ENCODE measurements at places on chromosomes 11 and 22. TPM values are rescaled to one million over a fixed set of nuclear protein-coding genes. Genes with fewer than 3 reads are reported as not detected.

DNA sequence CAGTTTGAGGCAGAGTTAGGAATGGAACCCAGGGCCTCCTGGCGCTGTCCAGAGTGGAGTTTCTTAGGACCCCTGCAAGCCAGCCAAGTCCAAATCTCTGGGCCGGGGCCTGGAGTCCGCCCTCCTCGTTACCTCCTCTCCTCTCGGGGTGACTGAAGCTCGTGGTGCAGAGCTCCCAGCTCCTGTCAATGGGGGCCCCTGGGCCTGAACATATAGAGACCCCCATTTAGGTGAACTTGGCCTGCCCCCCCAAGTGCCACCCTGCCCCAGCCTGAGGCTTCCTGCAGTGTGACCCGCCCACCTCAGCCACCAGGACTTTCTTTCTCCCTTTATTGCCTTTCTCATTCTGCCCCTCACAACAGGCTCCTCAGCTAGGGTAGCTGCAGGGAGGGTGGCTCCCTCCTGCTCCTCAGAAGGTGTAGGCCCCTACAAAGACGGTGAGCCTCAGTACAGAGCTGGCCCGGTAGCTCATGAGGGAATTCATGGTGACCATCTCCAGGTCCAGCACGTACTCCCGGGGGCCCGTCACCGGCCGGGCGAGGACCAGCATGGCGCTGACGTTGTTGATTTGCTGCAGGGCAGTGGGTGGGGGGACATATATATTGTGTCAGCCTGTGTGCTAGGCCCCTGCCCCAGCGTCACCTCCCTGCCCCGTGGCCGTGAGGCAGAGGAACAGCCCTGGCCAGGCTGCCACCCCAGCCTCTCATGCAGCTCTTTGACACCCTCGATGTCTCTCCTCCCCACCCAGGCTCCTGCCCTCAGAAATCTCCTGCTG is 5.9 kb downstream of the EFEMP2 start:
- DNase-seq: no peak

GRCh38 chr11:72351836-72352235 is 82.5 kb downstream of the CLPB start:
- DNase-seq: no peak

- DNase-seq: no peak
Observed at GRCh38 chr11:76303399-76303798, 77.5 kb downstream of the THAP12 start.

GRCh38 chr11:36509201-36509639 is 852 bp downstream of the TRAF6 start:
- no peak for DNase-seq

GRCh38 chr22:43566561-43567332 is 154.9 kb downstream of the MPPED1 start:
- DNase-seq: no peak

DNA sequence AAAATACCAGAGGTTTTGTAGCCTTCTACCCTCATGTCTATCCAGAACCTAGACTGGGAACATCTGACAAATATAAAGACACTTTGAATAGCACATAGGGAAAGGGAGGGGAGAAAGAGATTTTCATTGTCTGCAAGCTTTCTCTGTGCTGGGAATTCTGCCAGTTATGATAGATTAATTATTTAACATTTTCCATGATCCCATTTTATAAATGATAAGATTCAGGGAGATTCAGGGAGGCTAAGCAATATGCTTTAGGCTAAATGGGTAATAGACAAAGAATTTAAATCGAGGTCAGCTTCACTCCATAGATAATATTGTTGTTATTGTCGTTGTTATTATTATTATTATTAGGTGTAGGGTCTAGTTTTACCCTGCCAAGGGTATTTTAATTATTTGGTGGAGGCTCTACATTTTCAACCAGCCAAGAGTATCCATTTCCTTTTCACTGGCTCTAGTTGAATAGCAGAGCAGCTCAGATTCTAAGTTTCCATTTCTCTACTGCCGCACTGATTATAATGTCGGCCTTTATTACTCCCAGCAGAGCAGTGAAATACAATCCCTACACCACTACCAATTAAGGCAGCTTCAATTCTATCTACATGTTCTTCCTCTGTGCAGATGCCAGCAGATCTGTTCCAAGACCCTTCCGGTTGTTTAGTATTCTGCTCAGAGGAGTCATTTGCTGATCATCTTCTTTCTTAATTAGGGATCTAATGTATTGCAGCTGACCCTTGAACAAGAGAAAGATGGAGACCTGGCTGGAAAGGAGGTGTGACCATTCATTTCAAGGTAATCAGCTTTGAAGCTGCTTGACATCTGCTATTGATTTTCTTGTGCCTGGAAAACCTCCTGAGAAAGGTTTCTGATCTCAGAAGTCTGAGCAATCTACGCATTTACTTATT is 23.8 kb upstream of the SYN3 start:
- no peak for DNase-seq

GRCh38 chr11:6586434-6587359 is 16.7 kb downstream of the RRP8 start:
- DNase-seq: no peak

GRCh38 chr11:18958221-18958910 is 19.2 kb upstream of the MRGPRX1 start:
- DNase-seq: no peak

DNA sequence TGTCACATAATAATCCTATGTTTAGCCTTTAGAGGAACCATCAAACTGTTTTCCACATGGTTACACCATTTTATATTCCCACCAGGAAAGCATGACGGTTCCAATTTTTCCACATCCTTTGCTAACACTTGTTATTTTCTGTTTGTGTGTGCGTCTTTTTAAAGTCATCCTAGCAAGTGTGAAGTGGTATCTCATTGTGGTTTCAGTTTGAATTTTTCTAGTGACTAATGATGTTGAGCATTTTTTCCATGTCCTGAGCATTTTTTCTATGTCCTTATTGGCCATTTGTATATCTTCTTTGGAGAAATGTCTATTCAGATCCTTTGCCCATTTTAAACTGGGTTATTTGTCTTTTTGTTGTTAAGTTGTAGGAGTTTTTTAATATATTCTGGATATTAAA is 53.7 kb upstream of the DEPDC7 start:
- DNase-seq: no peak

DNA sequence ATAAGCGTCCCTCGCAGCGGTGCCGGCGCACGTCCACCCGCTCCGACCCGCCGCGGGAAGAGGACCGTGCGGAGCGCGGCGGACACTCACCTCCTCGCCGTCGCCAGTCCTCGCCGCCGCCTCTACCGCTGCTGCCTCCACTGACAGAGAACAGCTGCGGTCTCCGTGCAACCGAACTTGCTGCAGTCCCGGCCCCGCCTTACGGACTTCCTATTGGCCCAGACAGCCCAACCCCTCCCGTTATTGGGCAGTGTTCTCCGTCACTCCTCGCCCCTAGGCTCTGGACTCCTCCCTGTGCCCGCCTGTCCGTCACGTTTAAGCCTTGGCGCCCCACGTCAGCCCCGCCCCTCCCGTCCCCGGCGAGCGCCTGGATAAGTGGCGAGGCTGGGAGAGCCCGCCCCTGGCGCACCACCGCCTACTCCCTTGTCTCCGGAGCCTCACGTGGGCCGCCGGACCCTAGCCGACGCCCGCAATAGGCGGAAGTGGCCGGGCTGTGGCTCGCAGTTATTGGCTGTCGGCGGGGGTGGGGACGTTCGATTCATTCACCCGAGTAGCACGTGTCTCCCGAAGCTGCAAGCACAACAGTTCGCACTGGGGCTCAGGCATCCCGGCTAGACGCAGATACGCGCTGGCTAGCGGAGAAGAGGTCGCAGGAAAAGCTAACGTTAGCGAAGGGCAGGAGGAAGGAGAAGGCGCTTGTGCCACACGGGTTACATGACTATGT is at the start of gene PC:
Gene PC, minus strand, starts transcription at position 152 of the 724 bp plus-strand sequence. CDS start 86,224 bp downstream, outside the sequence.
- DNase-seq: peak; percentile 97

DNA sequence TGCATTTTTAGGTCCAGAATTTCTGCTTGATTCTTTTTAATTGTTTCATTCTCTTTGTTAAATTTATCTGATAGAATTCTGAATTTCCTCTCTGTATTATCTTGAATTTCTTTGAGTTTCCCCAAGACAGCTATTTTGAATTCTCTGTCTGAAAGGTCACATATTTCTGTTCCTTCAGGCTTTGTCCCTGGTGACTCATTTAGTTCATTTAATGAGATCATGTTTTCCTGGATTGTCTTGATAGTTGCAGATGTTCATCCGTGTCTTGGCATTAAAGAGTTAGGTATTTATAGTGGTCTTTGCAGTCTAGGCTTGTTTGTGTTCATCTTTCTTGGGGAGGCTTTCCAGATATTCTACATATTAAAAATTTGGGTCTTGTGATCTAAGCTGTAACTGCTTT is 694.8 kb upstream of the CCDC179 start:
- DNase-seq: no peak

DNA sequence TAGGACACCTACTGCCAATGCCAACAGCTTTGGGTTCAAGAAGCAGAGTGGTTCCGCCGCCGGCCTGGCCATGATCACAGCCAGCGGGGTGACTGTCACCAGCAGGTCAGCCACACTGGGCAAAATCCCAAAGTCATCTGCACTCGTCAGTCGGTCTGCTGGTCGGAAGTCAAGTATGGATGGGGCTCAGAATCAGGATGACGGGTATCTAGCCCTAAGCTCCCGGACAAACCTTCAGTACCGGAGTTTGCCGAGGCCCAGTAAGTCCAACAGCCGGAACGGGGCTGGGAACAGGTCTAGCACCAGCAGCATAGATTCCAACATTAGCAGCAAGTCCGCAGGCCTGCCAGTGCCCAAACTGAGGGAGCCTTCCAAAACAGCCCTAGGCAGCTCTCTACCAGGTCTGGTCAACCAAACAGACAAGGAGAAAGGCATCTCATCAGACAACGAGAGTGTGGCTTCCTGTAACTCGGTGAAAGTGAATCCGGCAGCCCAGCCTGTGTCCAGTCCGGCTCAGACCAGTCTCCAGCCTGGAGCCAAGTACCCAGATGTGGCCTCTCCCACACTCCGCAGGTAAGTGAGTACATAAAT is 115.1 kb downstream of the DBX1 start:
- no peak for DNase-seq

DNA sequence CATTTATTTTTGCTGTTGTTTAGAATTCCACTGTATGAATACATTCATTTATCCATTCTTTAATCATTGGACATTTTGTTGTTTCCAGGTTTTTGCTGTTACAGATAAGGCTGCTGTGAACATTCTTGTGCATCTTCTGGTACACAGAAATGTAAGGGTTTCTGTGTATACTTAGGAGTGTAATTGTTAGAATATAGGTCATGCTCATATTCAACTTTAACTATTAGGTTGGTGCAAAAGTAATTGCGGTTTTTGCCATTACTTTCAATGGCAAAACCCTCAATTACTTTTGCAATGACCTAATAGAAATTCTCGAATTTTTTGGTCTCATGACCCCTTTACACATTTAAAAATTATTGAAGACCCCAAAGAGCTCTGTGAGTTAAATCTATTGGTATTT is 17.3 kb downstream of the ACER3 start:
- DNase-seq: no peak

- no peak for DNase-seq
Observed at GRCh38 chr22:42142771-42143461, 12.3 kb upstream of the CYP2D6 start.

DNA sequence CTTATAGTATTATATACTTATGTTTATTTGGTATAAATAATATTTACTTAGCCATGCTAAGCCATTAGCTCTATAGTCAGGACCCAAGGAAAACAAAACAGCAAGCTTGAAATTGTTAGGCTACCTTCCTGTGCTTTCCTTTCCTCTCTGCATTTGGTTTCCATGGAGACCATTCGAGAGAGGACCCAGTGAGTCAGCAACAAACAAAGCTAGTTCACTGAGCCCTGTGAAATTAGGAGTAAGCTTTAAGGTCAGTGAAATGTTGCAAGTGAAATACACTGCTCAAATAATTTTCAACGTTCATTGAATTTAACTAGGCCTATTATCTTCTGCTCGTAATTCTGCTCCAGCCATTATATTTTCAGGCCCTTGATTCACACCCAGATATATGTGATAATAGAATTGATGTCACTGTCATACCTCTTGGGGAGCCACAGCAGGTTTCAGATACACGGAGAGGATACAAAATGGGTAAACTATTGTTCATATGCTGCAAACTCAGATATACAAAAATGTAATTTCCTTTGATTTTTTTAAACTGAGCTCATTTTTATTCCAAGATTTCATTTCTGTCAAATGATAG is 9.1 kb upstream of the OR10D3 start:
- DNase-seq: no peak

- DNase-seq: no peak
Observed at GRCh38 chr22:38699784-38700183, 959 bp downstream of the JOSD1 start.

- DNase-seq: no peak
Observed at GRCh38 chr22:27988704-27989103, 69.6 kb upstream of the PITPNB start.

GRCh38 chr11:102046841-102047240 is 396 bp upstream of the CFAP300 start:
- DNase-seq: no peak

- no peak for DNase-seq
Observed at GRCh38 chr11:100640646-100641045, 46.4 kb upstream of the ARHGAP42 start.

GRCh38 chr22:37696657-37697537 is at the start of gene TRIOBP:
Gene TRIOBP (plus strand): TSS chr22:37697048. CDS start chr22:37701366, 4,318 bp downstream.
- peak; percentile 95 for DNase-seq

GRCh38 chr22:40006641-40007040 is 11.9 kb downstream of the FAM83F start:
- no peak for DNase-seq

GRCh38 chr11:60607483-60607882 is 91.9 kb upstream of the MS4A8 start:
- no peak for DNase-seq

The ZNF215 gene
- total RNA-seq: 11.2 TPM

The OR52N4 gene
- not detected for total RNA-seq

The DYNC2H1 gene
- 21.8 TPM for total RNA-seq

The TM7SF2 gene
- total RNA-seq: 104 TPM

The HOATZ gene
- not detected for total RNA-seq

The SYTL2 gene
- 7.3 TPM for total RNA-seq

The HIRA gene
- total RNA-seq: 57.1 TPM

The TTC12 gene
- total RNA-seq: 21.6 TPM

The PDE3B gene
- 24.3 TPM for total RNA-seq

The PLAAT3 gene
- 4.3 TPM for total RNA-seq

The BTG4 gene
- total RNA-seq: not detected

The RFPL2 gene
- total RNA-seq: not detected

The IL10RA gene
- total RNA-seq: 0.48 TPM

The CCDC90B gene
- total RNA-seq: 38.1 TPM

The POU2AF2 gene
- total RNA-seq: not detected

The ANGPTL5 gene
- total RNA-seq: not detected

The CCDC88B gene
- total RNA-seq: 0.91 TPM
